IPS DF 19.7 (cell line): ENCODE measurements at places on chromosomes 3 and 15.

DNA sequence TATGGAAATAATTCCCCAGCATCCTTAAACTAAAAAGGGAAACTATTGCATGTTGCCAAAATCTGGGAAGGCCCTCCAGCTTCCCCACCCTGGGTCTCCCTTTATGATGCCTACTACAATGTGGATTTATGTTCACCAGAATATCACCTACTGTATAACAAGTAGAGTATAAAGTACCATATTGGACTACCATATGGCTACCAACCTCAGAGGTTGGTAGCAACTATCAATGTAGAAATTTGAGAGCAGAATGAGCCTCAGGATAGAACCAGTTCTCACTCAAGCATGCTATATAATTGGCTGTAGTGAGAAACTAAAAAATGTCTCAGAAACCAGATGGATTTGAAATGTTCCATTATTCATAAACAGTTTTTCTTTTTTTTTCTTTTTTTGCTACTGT, 918.4 kb downstream of the MCTP2 start:
- DNase-seq = no peak

DNA sequence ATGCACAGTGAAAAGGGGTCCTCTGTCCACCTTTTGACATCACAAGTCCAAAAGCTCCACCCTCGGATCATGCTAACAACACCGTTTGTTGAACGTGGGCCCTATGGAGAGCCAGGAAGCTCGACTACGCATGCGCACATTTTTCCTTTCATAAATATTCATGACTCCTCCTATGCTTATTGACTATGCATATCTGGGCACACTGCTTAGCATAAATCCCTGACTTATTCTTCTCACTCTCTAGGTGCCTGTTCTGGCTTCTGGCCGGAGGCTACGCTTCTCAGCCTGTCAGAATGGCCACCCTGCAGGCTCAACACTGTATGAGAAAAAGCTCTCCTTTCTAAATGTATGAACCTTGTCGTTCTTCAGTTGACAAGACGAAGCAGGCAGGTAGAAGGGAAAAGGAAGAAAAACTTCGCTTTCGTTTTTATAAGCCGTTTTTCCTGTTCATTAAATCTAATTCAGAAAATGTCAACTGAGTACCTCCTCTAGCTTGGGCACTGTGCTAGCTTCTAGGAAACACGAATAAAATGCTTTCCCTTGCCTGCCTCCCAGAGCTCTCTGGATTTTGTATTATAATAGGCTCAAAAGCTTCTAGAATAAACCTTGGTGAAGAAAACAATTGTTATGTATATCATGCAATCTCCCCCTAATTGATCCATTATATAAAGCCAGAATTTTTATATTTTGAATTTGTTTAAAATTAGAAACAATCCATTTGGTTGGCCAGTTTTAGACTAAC, 207.7 kb downstream of the ATP10A start:
- DNase-seq = no peak

DNA sequence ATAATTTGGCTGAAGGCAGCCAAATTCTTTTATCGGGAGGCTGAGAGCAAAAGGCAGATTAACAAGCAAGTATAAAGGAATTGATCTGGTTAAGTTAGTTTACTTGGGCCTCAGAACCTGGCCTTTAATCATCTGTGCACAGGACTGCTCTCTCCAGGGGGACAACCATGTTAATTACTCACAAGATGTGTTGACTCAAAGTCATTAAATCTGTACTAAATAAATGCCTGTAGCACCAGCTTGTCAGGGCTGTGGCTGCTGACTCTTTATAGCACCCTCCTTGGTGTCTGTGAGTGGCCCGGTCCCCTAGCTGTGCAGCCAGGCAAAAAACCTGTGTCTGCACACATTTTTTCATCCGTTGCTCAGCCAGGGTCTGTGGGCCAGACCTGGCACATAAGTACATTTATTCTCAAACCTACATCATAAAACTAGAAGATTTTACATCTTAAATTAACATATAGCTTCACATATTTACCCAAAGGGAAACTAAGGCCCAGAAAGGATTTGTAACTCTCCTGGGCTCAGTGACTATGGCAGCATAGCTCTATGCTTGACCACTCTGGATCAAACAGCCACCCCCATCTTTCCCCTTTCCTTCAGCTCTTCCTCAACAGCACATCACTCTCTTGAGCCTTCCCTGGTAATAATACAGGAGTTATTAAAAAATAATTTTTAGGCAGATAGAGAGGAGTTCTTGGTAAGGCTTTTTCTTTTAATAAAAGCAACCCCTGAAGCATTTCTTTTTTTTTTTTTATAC, 51.4 kb downstream of the NCEH1 start:
- DNase-seq = no peak

DNA sequence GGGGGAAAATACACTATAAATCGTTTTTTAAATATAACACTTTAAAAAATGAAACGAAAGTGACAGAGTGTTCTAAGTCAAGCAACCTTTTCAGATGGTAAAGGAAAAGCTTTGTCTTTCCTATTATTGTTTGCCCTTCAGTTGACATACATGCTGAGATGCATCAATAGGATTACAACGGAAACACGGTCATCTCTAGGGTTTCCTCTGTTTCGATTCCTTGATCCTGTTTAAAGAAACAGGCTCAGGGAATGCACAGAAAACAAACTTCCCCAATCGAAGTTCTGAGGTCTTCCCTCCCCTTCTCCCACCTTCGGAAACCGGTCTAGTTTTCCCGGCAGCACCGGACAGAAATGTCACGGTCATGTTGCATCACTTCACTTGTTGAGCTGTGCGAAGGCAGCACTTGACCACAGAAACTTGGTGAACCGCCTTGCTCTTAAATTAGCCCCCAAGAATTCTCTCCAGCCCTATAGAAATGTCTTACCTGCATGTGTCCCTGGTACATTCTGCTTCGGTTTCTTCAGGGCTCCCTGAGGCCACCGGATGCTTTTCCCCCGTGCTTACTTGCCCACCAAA, 556 bp downstream of the PEX5L start:
- peak; percentile 5 for DNase-seq

DNA sequence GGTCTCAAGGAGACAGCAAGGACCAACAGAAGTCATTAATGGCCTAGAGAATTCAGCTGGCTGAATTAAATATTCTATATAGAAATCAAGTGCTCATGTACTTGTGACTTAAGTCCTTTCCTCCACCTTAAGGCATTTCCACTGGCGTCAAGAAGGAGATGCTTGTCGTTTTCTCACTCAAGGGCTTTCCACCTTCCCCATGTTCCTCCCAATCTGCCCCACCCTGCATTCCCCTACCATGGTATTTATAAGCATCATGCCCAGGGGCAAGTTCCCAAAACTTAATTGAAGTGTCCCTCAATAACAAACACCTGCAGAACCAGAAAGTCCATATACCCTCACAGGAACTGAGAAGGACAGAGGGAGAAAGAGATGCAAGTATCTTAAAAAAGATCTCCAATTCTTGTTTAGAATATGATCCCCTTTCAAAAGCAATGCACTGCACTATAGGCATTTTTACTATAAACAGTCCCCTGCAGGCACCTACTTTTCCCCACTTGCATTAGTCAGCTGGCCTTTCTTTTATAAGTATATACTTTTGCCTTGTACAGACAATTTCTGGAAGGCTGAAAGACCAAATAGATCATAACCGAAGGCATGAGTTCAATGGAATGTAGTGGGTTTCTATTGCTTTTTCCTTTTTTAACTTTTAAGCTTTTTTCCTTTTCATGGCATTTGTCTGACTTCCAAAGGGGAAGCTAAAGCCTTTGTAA, 29.6 kb downstream of the TMEM39A start:
- no peak for DNase-seq

DNA sequence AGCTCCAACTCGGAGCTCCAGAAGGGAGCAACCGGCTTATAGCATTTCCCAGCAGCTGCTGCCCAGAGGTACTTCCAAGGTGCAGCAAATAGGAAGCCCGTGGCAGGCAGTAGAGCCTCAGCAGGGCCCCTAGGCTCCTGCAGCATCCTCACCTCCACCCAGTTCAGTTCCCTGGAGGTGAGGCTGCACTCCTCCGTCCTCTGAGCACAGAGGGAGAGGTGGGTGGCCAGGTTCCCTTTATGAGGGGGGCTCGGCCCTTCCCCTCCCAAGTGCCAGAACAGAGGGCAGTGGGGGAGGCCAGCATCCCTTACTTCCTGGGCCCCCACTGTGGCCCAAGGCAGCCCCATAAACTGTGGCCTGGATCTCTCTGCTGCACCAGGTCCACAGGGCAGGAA, 150.2 kb downstream of the ATP10A start:
- DNase-seq = no peak

DNA sequence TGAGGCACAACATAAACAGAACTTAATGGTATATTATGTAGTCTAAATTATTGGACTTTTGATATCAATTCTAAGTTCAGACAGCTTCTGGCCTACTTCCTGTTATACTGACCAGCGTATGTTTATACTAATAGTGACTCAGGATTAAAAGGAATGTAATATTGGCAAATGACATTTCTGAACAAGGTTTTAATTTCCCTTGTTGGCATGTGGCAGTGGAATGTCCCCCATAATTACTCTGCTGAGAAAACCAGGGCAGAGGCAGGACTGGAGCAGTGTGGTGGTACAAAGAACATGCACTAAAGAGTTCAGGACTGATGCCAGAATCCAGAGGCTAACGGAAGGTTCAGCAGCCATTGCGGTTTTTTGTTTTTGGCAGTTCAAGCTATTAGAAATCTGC, 184.0 kb downstream of the KCNAB1 start:
- no peak for DNase-seq

- DNase-seq = no peak
Measured at GRCh38 chr3:13012221-13012691, 61.0 kb downstream of the IQSEC1 start.

GRCh38 chr3:108096532-108097321, 5.9 kb upstream of the CD47 start:
- no peak for DNase-seq
